ENCODE measurements at places on chromosomes 5 and 9.

GRCh38 chr9:35520364-35520710 lies 30.4 kb downstream of the RUSC2 start:
- DNase-seq = no peak

- DNase-seq = no peak
These were observed 33.0 kb downstream of the ZDHHC11B start for GRCh38 chr5:751496-751895.

DNA sequence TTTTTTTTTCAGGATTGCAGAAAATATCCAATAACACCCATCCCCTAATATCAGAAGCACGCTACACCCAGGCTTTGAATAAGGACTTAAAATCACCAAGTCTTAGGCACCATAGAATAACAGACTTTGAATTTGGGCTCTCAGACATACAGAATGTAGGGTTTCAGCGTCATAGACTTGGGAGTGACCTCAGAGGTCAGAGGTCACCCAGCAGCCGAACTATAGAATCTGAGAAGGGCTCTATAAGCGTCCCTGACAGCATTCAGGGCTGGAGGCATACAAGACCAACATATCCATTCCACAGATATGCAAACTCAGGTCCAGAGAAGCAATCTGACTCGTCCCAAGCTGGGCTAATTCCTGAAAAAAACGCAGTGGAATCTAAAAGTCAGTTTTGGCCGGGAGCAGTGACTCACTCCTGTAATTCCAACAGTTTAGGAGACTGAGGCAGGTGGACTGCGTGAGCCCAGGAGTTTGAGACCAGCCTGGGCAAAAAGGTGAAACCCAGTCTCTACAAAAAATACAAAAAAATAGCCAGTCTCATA lies 34.7 kb downstream of the SLC6A7 start:
- DNase-seq = no peak

GRCh38 chr5:67728326-67728890 lies 487.1 kb upstream of the PIK3R1 start:
- DNase-seq = no peak

DNA sequence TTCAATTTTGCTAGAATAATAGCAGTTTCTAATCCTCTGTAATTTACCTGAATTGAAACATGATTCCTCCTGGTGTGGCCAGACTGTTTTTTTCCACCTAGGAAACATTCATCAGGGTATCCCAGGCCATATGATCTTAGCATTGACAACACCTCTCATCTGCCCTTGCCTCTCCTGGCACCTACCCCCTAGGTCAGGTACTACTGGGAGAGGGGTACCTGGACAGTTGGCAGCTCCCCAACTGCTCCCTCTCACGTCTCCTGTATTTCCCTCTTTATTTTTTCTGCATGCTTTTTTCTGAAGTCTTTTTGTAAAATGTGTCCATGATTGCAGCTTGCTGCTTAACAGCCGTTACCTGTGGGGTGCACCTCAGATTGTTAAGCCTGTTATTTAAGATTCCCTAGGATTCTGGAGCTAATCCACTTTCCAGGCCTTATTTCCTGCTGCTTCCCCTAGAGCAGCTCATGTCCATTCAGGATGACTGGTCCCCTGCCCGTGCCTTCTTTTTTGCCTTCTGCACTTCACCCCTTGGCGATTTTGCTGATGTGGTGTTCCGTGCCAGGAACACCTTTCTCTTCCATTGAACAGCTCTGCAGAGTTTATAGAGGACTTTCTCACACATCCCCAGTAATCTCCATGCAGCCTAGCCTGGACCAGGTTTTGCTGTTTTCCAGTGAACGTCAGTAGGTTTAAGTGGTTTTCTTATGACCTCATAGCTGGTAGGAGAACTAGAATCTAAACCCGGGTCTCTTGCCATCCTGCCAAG lies 33.6 kb downstream of the SNX30 start:
- peak; percentile 92 for DNase-seq

DNA sequence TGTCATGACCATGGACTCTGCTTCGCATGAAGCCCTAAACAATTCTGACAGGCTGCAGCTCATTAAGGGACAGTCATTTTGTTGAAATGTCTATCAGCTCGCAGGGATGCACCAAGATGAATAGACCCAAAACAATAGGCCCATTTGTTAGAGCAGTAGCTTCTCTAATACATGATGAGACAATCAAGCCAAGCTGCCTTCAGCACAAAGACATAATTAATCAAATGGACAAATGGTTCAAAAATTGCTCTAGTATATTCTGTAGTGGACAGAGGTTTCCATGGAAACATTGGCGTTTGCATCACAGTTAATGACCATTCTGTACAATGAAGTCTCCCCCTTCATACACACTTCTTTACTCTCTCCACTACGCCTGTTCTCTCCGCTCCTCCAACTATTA lies 274.6 kb downstream of the ANXA1 start:
- DNase-seq = no peak

- no peak for DNase-seq
These were observed 44.5 kb downstream of the IPO11 start for GRCh38 chr5:62457071-62457470.

- peak; percentile 72 for DNase-seq
These were observed 3.1 kb downstream of the TSPAN17 start for GRCh38 chr5:176650354-176650884.

- DNase-seq = no peak
These were observed 3.6 kb downstream of the PCDHAC2 start for GRCh38 chr5:140969880-140970279.

DNA sequence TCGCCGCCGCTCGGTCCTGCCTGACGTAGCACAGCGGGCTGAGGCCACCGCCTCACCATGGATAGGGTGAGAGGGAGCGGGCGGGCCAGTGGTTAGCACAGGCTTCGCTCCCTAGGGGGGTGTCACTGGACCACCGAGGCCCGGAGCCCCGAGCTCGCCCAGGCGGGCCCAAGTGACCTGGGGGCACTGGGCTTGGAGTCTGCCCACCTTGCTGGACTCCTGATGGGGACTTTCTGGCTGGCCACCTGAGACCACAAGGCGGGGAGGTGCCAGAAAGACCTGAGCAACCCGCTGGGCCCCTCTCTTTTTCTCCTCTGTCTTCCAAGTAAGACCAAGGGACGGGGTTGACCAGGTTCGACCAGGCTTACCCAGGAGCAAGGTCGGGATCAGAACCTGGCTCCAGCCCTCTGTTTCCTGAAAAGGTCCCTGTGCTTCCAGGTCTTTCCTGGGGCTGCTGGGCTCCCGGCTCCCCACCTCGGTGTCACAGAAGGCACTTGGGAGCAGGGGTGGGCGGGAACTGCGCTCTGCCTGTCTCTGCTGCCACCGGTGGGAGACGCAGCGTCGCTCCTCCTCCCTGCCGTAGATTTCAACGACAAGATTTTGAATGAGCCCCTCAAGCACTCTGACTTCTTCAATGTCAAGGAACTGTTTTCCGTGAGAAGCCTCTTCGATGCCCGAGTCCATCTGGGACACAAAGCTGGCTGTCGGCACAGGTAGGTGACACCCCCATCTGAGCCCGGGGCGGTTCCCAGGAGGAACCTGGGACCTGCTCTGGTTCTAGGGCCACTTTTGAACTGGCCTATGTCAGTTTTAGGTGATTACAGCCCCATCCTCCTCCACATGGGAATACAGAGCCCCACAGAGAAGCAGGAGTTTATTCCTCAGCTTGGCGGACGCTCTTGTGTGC lies 1.0 kb downstream of the MRPS2 start:
- DNase-seq = no peak

DNA sequence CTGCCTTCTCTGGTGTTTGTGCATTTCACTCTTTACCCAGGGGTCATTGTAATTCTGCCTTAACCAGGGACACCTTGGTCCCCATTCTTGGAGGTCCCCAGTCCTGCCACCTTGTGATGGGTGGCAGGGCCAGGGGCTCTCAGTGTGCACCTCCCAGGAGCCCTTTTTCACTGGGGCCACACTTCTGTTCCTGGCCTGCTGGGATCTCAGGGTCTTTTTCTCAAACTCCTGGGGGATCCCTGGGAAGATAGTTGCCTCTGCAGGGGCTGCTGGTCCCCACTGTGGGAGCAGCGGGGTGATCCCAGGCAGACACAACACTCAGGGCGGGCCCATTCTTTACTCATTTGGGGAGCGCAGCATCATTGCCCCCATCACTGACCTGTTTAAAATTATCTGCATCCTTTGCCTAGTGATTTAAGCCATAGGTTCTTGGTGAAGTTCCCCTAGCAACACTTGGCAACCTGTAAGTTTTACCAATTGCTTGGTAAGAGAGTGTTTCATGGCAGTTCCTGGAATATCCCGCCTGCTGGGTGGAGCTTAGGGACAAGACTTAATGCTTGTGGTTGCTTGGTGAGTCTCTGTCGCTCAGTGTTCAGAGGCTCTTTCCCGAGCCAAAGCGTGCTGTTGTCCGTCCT lies 15.7 kb downstream of the PHF2 start:
- no peak for DNase-seq

- DNase-seq = peak; percentile 87
These were observed 680 bp upstream of the RFK start for GRCh38 chr9:76394960-76395252.

DNA sequence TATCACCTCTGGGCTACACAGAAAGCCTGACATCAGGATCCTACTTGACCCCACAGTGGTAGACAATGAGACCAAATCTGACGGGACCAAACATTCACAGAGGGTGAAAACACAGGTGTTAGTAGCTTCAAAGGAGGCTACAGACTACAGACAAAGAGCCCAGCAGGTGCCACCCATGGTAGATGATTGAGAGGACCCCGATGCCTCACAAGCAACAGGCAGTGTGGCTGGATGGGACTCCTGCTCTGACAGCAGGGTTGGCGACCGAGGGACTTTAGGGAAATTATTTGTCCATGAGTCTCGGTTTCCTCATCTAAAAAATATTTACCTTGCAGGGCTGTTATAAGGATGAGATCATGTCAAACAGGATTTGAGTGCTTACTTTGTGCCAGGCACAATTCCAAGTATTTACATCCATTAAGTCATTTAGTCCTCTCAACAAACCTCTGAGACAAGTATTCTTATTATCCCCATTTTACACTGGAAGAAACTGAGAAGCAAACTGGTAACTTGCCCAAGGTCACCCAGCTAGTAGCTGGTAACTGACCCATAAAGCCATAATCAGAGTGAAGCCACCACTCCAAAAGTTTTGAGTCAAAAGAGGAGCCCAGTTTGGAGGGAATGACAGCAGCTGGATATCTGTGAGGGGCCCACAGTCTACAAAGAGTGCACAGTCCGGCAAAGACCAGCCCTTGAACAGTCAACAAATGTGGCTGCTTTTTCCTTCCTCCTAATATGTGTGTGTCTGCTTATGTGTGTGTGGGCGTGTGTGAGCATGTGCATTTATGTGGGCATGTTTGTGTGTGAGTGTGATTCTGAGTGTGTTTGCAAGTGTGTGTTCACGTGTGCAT lies 502.0 kb downstream of the BNC2 start:
- DNase-seq = peak; percentile 68

- DNase-seq = peak; percentile 24
These were observed 58.3 kb upstream of the SEMA6A start for GRCh38 chr5:116632890-116633289.

GRCh38 chr5:96427824-96428223 lies 5.2 kb downstream of the PCSK1 start:
- no peak for DNase-seq

All from NCI-H69 (cell line).